SJCRH30 (cell line): ENCODE measurements at places on chromosomes 7 and 10.

GRCh38 chr10:22321924-22322640, 1.2 kb downstream of the BMI1 start:
- DNase-seq = no peak

- DNase-seq = no peak
Observed at GRCh38 chr7:1106793-1107421, 19.0 kb downstream of the GPER1 start.

DNA sequence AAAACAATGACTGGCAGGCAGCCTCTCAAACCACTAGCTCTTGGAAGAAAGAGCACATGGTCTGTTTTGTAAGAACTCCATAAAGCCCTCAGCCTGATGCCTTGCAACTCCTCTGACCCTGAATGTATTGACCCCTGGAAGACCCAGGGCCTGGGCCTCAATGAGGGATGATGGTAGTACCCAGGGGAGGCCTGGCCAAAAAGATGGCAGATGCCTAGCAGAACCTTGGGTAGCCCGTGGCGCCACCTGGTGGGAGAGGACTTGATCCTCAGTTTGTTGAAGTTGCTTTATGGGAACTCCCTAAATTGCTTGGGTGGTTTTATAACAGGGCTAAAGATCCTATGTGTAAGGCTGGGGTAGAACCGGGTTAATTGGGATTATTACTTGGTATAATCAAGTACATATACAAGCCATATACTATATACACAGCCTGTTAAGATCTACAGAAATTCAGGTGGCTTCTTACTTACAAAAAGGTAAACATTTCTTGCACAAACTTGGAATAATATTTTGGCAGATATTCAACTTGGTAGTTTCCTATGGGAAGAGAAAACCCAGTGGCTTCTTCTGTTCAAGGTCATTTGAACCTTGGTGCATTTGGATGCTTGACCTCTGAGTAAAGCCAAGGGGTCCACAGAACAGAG, 95.8 kb upstream of the CACUL1 start:
- peak; percentile 86 for DNase-seq

GRCh38 chr10:102583435-102584417, 60.6 kb upstream of the TRIM8 start:
- DNase-seq = peak; percentile 99

DNA sequence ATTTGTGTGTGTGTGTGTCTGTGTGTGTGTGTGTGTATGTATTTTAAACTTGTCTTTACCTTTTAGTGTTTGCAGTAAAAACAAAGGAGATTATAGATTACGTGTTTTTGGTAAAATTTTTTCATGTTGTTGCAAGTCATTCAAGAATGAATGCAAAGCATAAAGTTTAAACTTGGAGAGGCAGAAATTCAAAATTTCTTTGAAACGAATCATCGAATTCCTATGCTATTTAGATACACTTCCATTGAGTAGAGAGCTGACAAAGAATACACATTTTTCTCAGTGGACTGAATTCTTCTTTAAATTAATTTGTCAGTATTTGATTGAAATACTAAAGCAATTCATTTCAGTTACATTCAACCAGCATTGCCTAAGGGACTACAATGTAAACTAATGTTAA, 66.0 kb upstream of the HDAC9 start:
- DNase-seq = no peak

DNA sequence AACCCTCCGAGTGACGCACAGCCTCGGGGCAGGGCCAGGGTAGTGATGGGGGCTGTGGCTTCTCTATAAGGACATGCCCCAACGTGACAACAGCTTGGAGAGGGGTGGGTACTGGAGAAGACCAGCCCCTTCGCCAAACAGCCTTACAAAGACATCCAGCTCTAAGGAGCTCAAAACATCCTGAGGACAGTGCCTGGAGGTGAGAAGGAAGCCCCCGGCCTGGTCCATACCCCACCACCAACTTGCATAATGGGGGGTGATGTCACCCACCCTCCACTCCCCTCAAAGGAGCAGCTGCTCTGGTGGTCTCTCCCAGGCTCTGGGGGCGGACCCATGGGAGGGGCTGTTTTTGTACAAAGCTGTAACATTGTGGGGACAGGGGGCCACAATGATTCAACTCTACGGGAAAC, 15.1 kb downstream of the PRSS2 start:
- no peak for DNase-seq

DNA sequence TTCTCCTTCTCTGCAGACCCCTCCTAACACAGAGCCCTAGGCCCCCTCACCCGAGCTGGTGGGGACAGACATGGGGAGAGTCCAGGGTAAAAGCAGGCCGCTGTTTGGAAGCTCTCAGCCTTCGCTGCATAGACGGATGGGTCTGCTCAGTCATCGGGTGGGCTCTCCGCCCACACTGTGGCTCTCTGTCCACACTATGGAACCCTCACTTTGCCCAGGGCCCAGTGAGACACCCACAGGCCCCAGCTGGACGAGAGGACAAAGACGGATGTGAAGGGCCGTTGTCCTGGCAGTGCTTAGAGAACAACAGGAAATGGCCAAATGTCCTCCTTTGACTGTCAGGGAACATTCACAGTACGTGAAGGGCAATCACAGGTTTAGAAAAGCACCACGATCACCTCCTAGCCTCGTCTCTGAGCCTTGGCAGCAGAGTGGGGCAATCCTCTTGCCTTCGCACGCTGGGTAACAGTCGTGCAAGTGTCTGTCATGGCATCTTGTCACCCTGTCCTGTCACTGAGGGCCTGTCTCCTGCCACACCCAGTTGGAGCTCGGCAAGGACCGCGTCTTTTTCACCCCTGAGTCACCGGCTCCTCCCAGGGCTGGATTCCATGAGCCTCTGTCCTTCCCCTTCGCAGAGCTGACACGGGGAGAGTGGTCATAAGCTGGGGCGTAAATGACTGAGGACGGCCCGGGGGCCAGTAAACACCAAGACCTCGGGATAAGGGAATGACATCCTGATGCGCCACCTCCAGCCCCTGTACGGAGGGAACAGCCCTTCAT, 80.6 kb downstream of the PRKAG2 start:
- DNase-seq = no peak

GRCh38 chr7:116384936-116385635, 114.5 kb upstream of the CAV2 start:
- no peak for DNase-seq
